GM23248 (cell line): ENCODE measurements at places on chromosomes 5 and 9. TPM values are rescaled to one million over a fixed set of nuclear protein-coding genes. Genes with fewer than 3 reads are reported as not detected.

The FCN1 gene
- not detected in 2 replicates for polyA plus RNA-seq

DNA sequence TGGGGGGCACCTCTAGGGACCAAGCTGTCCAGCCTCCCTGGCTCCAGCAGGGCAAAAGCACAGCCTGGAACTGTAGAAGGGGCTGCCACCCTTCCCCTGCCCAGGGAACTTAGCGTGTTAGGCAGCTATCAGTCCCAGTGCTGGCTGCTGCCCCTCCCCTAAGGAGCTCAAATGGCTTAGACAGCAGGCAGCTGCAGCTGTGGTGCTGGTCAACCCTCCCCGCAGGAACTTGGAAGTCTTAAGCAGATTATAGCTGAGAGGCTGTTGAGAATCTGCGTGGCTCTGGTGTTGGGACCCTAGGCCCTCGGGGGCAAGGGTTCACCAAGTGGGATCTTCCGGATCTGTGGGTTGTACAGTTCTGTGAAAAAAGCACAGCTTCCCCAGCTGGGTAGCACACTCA is 536.5 kb upstream of the CDH10 start:
- no peak for DNase-seq

DNA sequence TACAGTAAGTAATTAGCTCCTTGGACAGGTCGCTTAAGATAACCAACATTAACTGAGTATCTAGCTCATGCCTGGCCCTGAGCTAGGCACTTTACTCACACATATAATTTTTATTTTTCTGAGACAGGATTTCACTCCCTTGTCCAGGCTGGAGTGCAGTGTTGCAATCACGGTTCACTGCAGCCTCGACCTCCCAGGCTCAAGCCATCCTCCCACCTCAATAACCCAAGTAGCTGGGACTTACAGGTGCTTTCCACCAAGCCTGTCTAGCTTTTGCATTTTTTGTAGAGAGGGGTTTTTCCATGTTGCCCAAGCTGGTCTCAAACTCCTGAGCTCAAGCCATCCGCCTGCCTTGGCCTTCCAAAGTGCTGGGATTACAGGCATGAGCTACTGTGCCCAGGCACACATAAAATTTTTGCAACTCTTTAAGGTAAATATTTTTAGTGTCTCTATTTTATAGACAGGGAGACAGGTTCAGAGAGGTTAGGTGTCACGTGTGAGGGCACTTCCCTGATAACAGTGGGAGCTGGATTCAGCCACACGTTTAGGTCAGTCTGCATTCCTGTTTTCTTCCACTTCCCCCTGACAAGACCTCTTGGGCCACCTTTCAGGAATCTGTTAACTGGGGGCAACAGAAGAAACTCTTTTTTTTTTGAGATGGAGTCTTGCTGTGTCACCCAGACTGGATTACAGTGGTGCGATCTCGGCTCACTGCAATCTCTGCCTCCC is 18.2 kb downstream of the HBEGF start:
- DNase-seq, result no peak

DNA sequence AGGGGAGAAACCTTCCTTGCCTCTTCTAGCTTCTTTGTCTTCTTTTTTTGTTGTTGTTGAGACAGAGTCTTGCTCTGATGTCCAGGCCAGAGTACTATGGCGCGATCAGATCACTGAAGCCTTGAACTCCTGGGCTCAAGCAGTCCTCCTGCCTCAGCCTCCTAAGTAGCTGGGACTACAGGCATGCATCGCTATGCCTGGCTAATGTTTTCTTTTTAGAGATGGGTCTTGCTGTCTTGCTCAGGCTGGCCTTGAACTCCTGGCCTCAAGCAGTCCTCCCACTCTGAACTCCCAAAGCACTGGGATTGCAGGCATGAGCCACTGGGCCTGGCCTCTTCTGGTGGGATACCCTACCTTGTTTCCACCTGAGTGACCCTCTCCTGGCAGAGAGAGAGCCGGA is 3.4 kb upstream of the PAXX start:
- no peak for DNase-seq

The ANKRD18B gene
- 0.49 and 0.74 TPM in 2 replicates for polyA plus RNA-seq

The PDE8B gene
- 0.33 and 0.40 TPM in 2 replicates for polyA plus RNA-seq

DNA sequence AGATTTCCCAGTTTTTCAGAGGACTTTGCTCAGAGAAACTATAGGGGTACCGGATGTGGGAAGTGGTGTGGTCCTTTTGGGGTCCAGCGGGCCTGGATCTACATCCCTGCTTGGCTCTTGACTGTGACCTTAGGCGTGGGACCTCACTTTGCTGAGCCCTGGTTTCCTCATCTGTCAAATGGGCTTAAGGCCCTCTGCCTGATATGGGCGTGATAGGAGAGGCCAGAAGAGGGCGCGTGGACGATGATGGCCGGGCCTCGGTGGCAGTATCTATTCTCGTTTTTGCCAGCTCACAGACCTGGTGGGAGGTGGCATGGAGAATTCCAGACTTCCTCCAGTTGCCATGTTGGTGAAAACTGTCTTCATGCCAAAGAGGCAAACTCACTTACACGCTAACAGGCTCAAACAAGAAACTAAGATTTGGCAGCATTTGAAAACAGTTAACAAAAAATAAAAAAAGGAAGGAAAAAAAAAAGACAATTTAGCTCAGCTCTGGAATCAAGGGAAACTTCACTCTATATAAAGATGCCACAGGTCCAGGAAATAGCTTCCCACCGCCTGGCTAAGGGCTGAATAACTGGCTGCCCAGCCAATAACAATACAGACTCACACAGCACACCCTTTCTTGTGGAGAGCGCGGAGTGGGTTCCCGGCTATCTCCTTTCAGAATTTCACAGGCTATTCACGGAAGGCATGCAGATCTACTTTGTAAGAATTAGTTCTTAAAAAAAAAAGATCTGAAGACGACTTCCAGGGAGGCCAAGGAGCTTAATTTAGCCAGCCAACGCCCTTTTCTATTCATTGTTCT is 1.7 kb downstream of the SH3PXD2B start:
- DNase-seq, result peak; percentile 89

DNA sequence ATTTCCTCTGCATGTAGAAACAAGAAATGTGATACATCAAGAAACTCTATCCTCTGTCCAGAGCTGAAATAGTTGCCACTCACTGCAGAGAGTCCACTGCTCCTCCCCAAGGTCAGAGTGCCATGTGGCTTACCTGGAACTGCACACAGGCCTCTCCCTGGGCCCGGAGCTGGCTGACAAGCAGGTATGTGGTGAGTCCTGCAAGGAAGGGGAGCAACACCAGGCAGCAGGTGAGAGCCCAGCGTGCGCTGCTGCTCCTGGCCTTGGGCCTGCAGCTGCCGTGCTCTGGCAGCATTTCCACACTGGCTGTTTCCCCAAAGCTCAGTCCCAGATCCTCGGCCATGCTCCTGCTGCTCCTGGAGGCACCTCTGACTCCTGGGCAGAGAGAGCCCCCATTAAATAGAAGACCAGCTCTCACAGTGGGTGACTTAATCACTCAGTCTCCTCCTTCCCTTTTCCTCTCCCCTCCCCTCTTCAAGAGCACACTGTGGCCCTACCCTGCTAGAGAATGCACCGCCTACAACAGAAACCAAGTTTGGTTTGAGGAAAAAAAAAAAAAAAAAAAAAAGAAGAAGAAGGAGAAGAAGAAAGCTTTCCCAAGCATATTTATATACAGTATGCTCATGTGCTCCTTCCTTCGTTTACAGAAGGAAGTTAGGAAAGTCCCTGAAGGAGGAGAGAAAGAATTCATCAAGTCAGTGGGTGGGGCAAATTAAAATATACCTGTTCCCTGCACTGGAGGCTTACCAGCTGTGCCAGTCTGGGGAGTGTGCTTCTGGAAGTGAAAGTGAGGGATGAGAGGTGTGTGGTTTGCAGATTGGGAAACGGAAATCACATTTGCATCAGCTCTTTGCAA is at the start of gene TNFSF15:
TSS of gene TNFSF15 (minus strand) at position 370 of the 856 bp plus-strand sequence. CDS start at position 343, 27 bp downstream.
- no peak for DNase-seq

DNA sequence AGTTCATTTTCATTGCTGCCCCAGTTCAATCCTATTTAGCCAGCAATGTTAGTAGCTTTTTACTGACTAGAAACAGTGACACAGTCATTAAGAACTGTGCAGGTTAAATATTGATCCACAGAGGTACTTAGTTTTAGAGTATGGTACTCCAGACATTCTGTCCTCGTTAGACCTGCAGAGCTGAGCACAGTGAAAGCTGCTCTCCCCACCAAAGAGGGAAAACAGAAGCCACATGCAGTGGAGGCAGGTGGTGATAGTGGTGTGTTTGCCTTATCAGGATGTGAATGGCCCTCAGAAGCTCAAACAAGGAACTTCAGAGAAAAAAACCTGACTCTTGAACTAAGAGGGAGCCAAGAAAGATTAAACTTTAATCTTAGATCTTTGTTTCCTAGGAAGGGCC is 75.5 kb downstream of the UNC13B start:
- DNase-seq, result no peak

- peak; percentile 96 for DNase-seq
These were observed 3.8 kb downstream of the IER5L start for GRCh38 chr9:129174102-129174723.

GRCh38 chr9:86838519-86839497 is 108.5 kb downstream of the GAS1 start:
- no peak for DNase-seq

The KIAA0825 gene
- polyA plus RNA-seq, result 3.0 and 3.8 TPM in 2 replicates

DNA sequence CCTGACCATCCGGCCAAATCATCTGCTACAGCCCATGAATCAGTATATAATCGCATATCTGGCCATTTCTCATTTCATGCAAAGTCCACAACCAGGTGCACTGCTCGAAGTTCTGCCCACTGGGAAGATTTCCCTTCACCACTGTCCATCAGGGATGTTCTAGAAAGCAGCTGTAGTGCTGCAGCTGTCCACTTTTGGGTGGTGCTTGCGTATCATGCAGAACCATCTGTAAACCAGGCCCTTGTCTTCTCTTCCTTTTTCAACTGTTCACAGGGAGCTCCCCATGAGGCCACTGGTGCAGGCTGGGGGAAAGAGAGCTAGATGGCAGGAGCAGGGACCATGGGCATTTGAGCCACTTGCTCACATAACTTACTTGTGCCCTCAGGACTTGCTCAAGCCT is 7.4 kb upstream of the ADAMTS6 start:
- DNase-seq, result no peak

- DNase-seq, result no peak
These were observed 33.7 kb downstream of the SNX24 start for GRCh38 chr5:122879076-122879475.

The C1QTNF3 gene
- polyA plus RNA-seq, result 0.58 and 1.1 TPM in 2 replicates

The MSX2 gene
- polyA plus RNA-seq, result 2.4 and 2.5 TPM in 2 replicates

DNA sequence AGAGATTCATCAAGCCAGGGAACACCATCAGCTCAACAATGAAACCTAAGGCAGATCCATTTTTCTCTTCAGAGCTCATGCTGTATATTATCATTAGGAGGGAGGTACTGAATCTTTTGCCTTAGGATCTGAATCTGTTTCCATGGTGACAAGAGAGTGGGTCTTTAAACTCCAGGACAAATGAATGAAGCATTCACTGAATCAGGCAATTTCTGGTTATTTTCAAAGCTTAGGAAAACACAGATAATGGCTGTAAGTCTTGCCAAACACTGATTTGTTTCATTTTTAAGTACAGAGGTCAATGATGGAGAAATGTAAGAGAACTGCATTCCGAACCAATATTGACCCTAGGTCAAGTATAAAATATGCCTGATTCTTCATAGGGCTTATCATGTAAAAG is 84.9 kb downstream of the GNA14 start:
- DNase-seq, result no peak

DNA sequence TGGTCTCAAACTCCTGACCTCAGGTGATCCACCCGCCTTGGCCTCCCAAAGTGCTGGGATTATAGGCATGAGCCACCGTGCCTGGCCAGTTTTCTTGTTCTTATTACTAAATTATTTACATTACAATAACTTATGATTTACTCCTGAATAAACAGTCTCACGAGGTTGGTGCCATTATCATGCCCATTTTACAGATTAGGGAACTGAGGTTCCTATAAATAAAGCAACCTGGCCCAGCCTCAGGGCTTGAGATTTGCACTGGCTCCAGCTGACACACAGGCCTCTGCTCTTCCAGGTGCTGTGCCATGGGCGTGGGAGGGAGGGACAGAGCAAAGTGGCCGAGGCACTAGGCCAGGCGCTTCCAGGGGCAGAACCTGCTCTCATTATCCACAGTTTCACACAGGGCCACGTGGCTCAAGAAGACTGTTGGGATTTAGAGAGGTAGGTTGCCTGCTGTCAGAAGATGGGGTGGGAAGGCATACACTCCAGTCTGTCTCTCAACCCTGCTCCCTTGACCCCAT is 2.3 kb downstream of the PLPP7 start:
- no peak for DNase-seq

The RETREG1 gene
- 0.93 and 1.1 TPM in 2 replicates for polyA plus RNA-seq
